ENCODE measurements at places on chromosomes 16 and 17.

GRCh38 chr16:71669926-71670536 lies 44.0 kb downstream of the MARVELD3 start:
- DNase-seq = no peak

DNA sequence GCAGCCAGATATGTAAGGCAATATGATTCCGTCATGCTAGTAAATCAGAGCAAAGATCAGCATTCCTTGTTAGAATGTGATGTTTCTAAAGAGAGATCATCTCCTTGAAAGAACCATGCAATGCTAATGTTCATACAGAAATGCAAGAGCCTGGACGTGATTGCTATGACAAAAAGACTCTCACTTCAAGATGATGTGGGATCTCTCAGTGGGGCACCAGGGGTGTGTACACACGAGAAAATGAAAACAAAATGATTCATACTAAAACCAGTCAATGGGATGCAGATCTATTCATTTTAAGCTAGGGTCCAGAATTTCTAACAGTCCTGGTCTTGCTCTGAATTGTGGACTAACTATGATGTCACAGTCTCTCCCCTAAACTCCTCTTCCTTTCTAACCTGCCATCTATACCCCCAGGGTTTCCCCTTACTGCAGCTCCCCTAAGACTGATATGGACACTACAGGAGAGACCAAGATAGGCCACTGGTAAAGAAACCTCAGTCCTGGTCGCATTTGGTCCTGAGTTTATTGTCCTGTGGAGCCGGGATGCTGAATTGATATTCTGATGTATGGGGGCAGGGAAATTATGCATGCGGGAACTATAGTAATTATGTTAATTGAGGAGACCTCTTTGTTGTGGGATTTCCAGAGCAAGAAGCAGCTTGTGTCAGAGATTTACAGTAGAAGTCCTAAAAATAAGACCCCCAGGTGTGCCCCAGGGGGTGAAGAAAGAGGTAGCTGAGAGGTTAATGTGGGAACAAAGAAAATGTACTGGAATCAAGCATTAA lies 179.0 kb downstream of the PMP22 start:
- DNase-seq = no peak

DNA sequence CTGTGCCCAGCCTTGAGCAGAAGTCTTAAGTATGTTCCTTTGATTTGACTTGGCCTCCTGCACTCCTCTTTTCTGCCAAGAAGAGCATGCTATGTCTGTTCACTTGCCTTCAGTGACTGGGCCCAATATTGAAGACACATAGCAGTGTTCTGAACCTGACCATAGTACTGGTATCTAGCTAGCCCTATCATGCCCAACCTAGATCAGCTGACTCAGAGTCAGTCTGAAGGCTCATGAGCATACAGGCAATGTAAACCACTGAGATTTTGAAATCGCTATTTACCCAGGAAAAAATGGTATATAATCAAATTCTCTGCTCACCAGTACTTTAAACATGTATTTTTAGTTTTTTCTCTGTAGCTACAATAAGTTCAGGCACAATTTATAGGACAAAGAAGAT lies 129.4 kb downstream of the TANC2 start:
- DNase-seq = no peak

DNA sequence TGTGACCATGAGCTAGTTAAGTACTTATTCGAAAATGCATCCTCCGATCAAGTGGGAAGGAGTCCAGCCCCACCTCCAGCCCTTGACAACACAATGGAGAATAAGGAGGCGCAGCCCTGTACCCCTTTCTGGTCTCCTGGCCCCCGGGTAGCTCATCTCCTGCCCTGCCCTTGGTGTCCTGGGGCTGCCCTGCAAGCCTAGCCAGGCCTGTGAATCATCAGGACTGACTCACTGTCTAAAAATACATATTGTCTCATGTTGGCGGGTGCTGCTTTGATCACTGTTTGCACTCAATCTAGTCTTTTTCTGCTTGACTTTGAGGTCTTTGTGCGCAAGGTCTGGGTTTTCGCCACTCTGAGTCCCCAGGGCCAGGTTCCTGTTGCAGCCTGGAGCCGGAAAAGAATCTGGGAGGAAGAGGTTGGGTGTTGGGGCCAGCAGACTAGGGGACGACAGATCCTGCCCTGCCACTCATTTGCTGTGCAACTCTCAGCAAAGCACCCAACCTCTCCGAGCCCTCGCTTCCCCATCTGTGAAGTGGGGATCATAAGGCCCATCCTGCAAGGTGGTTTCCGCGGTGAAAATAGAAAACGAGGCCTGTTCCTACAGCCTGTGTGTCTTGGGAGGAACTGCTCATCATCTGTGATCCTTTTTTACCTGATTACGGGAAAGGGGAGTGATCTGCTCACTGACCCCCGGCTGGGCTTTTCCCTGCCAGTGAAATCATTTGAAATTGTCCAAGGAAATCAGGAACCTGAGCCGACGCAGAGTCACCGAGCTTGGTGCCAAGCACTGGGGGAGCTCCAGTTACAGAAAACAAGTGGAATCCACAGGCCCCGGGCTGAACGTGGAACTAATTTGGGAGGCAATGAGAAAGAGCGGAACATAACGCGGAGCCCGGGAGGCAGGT lies 230.4 kb downstream of the PARN start:
- DNase-seq = no peak

GRCh38 chr17:57735707-57736106 lies 9.4 kb downstream of the CCDC182 start:
- DNase-seq = peak; percentile 40

DNA sequence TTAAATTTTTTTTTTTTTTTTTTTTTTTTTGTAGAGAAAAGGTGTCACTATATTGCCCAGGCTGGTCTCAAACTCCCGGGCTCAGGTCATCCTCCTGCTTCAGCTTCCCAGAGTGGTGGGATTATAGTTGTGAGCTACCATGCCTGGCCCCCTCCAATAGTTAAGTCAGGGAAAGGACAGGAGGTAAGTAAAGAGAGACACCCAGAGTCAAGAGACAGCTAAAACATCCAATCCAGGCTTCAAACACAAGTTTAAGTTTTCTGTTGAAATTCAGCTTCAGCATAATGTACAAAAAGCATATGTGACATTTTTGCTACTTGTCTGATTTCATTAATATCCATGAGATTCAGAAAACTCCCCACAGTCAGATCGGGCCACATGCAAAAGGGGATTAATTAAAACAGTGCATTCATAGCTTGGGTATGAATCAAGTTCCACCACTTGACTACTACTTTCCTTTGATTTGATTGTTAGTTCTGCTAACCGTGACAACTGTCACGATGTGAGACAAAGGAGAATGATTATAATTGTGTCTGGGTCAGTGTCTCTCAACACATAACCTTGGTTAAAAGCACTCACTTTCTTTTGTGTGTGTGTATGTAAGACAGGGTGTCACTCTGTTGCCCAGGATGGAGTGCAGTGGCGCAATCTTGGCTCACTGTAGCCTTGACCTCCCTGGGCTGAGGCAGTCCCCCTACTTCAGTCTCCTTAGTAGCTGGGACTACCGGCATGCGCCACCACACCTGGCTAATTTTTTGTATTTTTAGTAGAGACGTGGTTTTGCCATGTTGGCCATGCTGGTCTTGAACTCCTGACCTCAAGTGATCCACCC lies 184.9 kb downstream of the PARN start:
- DNase-seq = no peak

GRCh38 chr17:72816406-72816805 lies 276.1 kb downstream of the SLC39A11 start:
- DNase-seq = no peak

- no peak for DNase-seq
These were observed 55.5 kb upstream of the ZNF423 start for GRCh38 chr16:49911430-49911829.

GRCh38 chr17:47843391-47843730 lies 2.3 kb upstream of the SCRN2 start:
- DNase-seq = no peak

GRCh38 chr17:75571197-75571884 lies 16.3 kb upstream of the MYO15B start:
- no peak for DNase-seq

GRCh38 chr16:85321509-85322271 lies 209.4 kb upstream of the CIBAR2 start:
- no peak for DNase-seq

DNA sequence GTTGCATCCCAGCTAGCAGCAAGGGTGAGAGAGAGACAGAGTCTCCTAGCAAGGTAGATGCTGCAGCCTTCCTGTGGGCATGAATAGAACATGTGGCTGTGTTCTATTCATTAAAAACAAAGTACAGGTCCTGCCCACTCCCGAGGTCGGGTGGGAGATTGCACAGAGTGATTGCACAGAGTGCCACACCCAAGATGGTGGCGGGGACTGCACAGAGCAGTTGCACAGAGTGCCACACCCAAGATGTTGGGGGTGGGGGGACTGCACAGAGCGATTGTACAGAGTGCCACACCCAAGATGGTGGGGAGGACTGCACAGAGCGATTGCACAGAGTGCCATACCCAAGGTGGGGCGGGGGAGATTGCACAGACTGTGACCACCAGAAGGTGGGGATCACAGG lies 410.8 kb upstream of the EEF2KMT start:
- no peak for DNase-seq

- DNase-seq = no peak
These were observed 5.4 kb downstream of the CD7 start for GRCh38 chr17:82311971-82312370.

DNA sequence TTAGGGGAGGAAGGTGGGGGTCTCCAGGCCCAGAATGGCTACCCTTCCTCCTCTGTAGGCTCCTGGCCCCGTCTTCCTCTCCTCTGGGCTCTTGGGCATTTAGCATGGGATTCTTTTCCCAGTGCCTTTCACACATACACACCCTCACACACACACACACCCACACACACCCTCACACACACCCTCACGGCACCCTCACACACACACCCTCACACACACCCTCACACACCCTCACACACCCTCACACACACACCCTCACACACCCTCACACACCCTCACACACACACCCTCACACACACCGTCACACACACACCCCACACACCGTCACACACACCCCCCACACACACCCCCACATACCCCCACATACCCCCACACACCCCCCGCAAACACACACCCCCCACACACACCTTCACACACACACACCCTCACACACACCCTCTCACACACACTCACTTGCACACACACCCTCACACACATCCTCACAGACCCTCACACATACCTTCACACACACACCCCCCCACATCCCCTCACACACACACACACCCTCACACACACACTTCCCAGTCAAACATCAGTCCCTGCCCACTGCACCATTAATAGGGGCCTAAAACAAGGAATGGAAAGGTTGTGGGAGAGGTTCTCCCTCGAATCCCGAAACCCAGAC lies 845 bp downstream of the SGCA start:
- DNase-seq = no peak

GRCh38 chr16:12651765-12652512 lies 151.7 kb downstream of the CPPED1 start:
- DNase-seq = no peak

GRCh38 chr17:81909966-81910839 lies 996 bp downstream of the PCYT2 start:
- no peak for DNase-seq

- no peak for DNase-seq
These were observed 107.5 kb upstream of the ZNF750 start for GRCh38 chr17:82947051-82947991.

DNA sequence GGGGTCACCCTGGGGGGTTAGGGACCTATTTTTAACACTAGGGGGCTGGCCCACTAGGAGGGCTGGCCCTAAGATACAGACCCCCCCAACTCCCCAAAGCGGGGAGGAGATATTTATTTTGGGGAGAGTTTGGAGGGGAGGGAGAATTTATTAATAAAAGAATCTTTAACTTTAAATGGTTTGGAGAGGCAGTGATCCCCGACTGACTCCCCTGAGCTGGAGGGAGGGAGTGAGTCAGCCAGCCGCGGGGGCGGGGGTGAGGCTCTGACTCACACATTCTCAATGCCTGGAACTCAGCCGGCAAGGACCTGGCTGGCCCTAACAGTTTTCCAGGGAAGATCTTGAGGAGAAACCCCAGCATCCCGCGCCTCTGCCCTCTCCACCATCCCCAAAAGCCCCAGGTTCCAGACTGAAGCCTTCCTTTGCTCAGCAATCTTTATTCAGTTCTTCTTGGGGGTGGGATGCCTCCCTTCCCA lies 1.5 kb downstream of the HCFC1R1 start:
- no peak for DNase-seq

GRCh38 chr17:68249354-68249765 lies 1.5 kb downstream of the AMZ2 start:
- no peak for DNase-seq

GRCh38 chr16:24689128-24689527 lies 40.3 kb upstream of the TNRC6A start:
- no peak for DNase-seq

DNA sequence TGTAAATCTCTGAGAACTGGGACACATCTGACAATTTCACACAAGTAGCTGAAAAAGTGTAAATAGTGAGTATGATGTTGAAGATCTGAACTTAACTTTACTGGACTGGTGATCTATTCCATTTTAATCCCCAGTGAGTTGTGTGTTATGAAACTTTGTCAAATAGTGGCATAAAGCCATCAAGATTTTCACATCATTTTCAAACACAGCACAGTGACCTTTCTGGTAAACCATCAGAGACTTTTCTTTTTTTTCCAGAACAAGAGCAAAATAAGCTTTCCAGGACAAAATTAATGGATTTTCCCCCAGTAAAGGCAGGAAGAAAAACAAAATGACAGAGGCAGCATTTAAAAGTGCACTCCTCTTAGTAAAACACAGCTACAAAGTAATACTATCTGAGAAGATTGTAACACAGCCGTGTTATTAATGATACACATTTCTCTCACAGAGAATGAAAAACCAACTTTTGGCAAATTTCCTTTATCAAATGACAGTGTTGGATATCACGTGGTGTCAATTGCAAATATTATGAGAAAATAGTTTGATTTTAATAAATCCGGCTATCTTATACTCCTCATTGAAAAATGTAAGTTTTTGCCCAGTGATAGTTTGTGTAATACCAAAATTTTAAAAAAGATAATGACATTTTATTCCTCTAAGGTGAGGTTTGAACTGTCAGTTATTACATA lies 16.8 kb upstream of the COL1A1 start:
- DNase-seq = no peak
